Activated CD4-positive, CD25-positive, alpha-beta regulatory T cell (primary cell): ENCODE measurements at places on chromosomes 3 and 15.
A peak's percentile ranks its signal among the peaks of the same experiment; 100 is the strongest.

DNA sequence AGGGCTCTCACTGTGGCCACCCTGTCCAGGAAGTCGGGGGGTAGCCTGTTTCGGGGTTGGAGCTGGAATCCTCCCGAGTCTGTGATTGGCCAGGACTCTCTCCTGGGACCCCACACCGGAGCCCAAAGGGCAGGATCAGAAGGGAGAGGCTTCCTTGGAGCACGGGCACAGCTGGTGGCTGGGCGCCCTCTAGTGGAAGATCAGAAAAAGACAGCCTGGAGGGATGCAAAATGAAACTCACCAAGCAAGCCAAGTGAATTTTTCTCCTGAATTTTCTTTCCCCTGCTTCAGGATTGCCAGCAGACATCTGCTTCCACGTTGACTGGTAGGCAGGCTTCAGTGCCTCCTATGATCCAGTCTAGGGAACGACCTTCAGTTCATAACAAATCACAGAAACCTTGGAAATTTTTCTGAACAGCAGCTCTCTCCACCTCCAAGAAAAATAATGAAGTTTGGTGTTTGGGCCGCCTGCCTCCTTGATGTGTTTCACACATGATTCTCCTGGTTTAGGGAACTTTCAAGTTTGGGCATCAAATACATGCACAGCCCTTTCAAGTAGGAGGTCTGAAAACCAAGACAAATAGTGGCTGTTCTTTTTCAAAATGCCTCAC, 224.6 kb downstream of the VPS13C start:
- DNase-seq: peak; percentile 20

DNA sequence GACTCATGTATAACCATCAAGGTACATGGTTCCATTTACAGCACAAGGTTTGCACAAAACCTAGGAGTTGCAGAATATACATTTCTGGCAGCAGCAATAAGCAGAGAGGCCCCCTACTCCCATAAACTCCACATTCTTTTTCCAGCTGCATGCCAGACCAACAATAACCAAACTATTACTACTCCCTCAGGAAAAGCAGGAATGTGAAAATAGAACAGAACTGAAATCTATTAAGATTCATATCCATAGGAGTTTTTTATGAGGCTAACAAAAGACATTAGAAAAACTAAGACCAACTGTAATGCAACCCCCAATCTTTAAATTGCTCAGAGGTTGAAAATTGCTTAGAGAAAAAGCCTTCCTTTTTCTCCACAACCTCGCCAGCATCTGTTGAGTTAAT, 27.6 kb upstream of the TOP2B start:
- DNase-seq: no peak

DNA sequence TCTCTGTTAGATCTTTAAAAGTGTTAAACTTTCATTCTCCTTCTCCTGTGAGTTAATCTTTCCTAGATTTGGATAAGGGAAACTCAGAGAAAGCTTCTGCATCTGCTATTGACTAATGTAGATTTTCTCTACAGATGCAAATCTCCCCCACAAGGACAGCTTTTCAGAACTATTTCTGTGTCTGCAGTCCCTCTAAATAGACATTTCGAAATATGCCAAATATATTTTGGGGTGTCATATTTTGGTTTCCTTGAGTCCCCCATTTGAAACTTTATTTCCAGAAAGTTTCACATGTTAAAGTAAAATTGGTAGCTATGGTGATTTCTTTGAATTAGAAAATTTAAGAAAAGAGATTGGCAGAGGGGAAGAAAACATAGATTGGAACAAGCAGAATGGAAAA, 852.3 kb upstream of the ALCAM start:
- DNase-seq: no peak

GRCh38 chr3:106263011-106263410, 394.2 kb upstream of the CBLB start:
- DNase-seq: no peak

- no peak for DNase-seq
These were observed 177.3 kb upstream of the NAALADL2 start for GRCh38 chr3:174681784-174682183.

- DNase-seq: no peak
These were observed 138.4 kb downstream of the NUP210 start for GRCh38 chr3:13281507-13282357.

DNA sequence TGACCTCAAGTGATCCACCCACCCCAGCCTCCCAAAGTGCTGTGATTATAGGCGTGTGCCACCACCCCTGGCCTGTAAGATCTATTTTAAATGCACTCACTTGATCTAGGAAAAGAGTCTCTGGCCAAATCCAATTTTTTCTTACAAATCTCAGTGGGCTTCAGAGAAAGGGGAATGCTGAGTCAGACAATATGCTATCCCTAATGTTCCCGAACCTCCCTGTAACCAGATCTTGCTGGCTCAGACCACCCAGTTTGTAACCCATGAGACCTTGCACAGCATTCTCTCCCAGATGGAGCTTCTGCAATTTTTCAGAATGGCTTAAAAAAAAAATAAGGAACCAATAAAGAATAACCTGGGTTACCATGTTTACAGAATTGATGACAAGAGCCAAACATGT, 205.8 kb downstream of the RYR3 start:
- DNase-seq: no peak
